ENCODE measurements at places on chromosomes 11 and 22.

GRCh38 chr11:8095371-8095770 lies 14.4 kb downstream of the TUB start:
- H3K4me1 ChIP-seq, result no peaks in the 10 kb centered on the region
- DNase-seq, result no peak
- no peaks in the 10 kb centered on the region for H3K36me3 ChIP-seq
- no peaks in the 10 kb centered on the region for H3K27me3 ChIP-seq
- H3K27ac ChIP-seq, result no peak overlapping the region
- no peak overlapping the region for H3K4me3 ChIP-seq

- no peak overlapping the region for H3K27ac ChIP-seq
- no peaks in the 10 kb centered on the region for H3K27me3 ChIP-seq
- H3K4me1 ChIP-seq, result peaks cover 5% of the 10 kb centered on the region
- no peak overlapping the region for H3K4me3 ChIP-seq
These were observed 13.8 kb downstream of the EHF start for GRCh38 chr11:34634694-34635062.

GRCh38 chr22:39431216-39431801 lies 25.5 kb upstream of the MGAT3 start:
- no peaks in the 10 kb centered on the region for H3K36me3 ChIP-seq
- H3K27ac ChIP-seq, result no peak overlapping the region
- no peak overlapping the region for H3K4me3 ChIP-seq
- no peak for DNase-seq
- H3K27me3 ChIP-seq, result no peaks in the 10 kb centered on the region

- H3K4me3 ChIP-seq, result peak overlapping the region; percentile 29
- H3K4me1 ChIP-seq, result peaks cover 17% of the 10 kb centered on the region
- no peaks in the 10 kb centered on the region for H3K36me3 ChIP-seq
- no peaks in the 10 kb centered on the region for H3K27me3 ChIP-seq
- DNase-seq, result peak; percentile 52
These were observed 11.6 kb downstream of the APOL5 start for GRCh38 chr22:35729309-35729698.

All from Karpas-422 (cell line).